Left forelimb (tissue), 1 donor: ENCODE measurements at places on chromosomes 4 and X.

- no peak for DNase-seq
These were observed 17.0 kb downstream of the XKRX start for GRCh38 chrX:100911731-100912130.

DNA sequence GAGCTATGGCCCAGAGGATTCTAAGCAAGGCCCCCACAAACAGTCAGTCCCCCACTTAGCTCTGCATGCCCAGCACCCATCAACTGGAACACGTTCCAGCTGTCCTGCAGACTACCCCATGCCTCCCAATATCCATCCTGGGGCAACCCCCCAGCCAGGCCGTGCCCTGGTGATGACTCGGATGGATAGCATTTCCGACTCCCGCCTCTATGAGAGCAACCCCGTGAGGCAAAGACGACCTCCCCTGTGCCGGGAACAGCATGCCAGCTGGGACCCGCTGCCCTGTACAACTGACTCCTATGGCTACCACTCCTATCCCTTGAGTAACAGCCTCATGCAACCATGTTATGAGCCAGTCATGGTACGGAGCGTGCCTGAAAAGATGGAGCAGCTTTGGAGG, 32.0 kb downstream of the LAS1L start:
- no peak for DNase-seq

DNA sequence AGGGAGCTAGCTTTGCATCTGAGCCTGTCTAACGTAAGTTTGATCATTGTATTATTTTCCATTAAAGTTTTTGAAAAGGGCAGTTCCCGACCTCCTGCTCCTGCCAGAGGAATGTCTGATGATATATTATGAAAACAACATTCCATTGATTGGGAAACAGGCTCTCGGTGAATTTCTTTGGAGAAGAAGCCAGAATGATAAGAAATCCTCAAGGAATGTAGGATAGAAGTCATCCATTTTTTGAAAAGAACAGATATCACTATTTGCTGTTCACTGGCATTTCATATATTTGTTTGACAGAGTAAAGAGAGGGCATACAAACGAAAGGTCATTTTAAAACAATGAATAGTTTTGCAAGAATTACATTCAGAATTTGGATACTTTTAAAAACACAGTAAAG, 781.0 kb upstream of the HTR2C start:
- DNase-seq: no peak

DNA sequence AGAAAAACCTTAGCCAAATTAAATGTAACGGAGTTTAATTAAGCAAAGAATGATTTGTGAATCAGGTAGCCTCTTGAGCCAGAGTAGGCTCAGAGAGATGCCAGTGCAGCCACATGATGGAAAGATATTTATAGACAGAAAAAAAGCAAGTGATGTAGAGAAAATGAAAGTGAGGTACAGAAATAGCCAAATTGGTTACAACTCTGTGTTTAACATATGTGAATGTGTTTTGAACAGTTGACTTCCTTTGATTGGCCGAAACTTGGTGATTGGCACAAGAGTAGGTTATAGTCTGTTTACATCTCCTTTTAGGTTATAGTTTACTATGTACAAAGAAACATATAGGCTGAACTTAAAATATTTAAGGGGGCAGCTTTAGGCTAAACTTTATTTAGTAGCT, 459.9 kb upstream of the BOD1L1 start:
- no peak for DNase-seq

- DNase-seq: no peak
These were observed 72.7 kb upstream of the LIMCH1 start for GRCh38 chr4:41465146-41465761.

- no peak for DNase-seq
These were observed 12.1 kb downstream of the HEPH start for GRCh38 chrX:66176134-66176533.

GRCh38 chrX:134883137-134883700, 107.6 kb upstream of the SMIM10 start:
- no peak for DNase-seq

GRCh38 chr4:61277785-61278760, 77.9 kb downstream of the ADGRL3 start:
- DNase-seq: no peak

GRCh38 chr4:25536564-25537320, 118.9 kb upstream of the SLC34A2 start:
- DNase-seq: no peak

- DNase-seq: no peak
These were observed 231.4 kb downstream of the QDPR start for GRCh38 chr4:17280261-17281018.

DNA sequence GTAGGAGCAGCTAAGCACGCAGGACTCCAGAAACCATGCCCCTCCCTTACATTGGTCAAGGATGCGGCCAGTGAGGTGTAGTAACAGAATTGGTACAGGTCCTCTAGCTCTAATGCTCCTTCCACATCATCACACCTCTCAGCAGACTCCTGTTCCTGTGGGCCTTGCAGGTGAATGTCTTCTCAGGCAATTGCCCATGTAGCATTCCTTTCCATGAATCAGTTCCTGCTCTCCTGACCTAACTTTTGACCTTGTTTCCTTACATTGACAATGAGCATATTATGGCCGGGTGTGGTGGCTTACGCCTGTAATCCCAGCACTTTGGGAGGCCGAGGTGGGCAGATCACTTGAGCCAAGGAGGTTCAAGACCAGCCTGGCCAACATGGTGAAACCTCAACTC, 31.3 kb downstream of the MAP7D3 start:
- DNase-seq: no peak

DNA sequence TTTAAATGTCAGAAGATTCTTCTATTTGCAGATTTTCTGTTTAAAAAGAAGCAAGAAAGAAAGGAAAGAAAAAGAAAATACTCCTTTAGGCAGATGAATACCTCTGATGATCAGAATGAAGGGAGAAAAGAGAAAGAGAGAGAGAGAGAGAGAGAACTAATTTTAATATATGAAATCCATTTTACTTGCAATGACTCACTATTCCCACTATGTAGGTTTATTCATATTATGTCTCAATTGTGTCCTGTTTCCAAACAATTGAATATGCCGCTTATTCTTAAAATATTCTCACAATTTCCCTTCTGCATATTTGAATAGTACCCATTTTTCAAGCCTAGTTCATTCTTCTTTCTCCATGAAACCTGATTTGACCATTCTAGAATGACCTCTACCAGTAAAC, 11.7 kb downstream of the MEPE start:
- DNase-seq: no peak

DNA sequence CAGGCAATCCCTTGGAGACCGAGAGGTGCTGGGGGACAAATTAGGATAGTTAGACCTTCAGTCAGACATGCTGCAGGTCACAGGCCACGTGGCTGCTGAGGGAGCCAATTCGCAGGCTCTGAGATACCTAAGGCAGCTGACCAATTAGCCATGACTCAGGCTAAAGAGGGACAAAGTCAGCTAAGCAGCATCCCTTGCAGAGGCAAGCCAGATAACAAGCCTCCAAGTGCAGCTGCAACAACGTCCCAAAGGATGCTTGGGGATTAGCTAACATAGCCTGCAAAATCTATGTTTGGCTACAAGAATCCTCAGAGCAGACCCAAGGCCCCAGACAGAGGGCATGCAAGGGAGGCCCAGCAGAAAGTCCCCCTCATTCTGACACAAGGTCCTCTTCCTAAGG, 93.5 kb downstream of the SEL1L3 start:
- no peak for DNase-seq

DNA sequence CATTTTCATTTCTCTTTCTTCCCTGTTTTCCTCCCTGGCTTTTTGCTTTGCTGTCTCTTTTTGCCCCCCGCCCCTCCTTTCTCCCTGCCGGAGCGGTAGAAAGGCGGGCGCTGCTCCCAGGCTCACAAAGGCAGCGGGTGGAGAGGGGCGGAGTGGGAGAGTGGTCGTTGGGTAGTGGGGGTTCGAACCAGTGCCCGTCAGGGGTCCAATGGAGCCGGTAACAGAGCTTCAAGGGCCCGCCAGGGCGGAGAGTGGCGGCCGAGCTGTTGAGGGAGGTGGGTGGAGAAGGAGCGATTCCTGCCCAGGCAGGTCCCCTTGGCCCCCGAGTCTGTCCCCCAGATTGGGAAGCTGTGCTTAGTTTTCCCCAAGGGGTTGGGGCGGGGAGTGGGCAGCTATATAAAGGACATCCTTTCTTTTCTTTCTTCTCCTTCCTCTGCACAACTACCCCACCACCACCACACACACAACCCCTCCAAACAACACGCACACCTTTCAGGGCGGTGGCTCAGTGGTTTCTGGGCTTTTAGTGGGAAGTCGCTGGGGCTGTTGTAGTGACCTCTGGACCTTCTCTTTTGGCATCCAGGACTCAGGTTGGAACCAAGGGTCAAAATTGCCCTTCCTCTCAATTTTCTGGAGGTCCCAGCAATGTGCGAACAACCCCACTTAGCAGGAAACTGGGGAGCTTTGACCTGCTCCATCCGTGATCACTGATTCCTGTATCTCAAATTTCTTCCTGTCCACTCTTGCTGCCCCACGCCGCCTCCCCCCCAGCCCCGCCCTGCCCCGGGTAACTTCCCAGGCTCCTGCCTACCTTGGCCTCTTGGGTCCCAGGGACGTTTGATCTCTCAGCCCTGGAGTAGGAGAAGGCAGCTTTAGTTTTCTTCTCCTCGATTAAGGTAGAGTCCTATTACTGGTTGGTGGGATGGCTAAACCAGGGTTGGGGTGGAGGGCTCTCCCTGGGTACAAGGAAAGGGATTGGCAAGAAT, 1.9 kb downstream of the EFNB1 start:
- no peak for DNase-seq

DNA sequence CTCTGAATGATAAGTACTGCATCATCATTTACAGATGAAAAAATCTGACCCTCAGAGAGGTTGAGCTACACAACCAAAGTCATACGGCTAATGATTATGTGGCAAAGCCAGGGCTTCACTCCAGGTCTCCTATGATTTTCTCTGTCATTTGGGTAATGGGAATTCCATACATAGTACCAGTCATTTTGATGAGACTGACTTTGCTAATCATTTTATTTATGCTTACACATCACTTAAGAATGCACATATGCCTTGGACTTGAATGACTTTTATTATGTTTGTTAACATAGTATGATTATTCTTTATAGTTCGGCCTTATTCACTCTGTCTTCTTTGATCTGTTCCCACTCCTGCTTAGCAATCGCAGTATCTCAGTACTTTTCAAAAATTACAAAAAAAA, 255.1 kb upstream of the GPRIN3 start:
- DNase-seq: no peak

- DNase-seq: no peak
These were observed 536.3 kb upstream of the HTR2C start for GRCh38 chrX:114047558-114047957.

DNA sequence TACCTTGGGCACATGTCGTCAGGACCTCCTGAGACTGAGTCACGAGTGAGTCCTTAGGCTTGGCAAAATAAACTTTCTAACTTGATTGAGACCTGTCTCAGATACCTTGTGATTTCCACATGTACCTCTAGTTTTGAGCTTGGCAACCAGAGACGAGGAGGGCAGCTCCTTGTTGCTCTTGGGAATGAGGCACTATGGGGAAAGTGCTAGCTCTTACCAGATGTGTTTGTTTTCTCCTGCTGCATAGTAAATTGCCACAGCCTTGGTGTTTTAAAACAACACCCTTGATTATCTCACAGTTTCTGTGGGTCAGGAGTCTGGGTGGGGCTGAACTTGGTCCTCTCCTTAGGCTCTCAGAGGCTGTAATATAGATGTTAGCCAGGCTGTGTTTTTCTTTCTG, 59.1 kb upstream of the MAML3 start:
- no peak for DNase-seq

GRCh38 chr4:181909368-181909767, 333.8 kb upstream of the TENM3 start:
- DNase-seq: no peak

GRCh38 chrX:140918398-140919038, 83.9 kb upstream of the SPANXB1 start:
- DNase-seq: no peak

GRCh38 chrX:97790850-97791249, 907.1 kb downstream of the RPA4 start:
- no peak for DNase-seq

- DNase-seq: no peak
These were observed 109.3 kb upstream of the KLHL13 start for GRCh38 chrX:118225711-118226428.

DNA sequence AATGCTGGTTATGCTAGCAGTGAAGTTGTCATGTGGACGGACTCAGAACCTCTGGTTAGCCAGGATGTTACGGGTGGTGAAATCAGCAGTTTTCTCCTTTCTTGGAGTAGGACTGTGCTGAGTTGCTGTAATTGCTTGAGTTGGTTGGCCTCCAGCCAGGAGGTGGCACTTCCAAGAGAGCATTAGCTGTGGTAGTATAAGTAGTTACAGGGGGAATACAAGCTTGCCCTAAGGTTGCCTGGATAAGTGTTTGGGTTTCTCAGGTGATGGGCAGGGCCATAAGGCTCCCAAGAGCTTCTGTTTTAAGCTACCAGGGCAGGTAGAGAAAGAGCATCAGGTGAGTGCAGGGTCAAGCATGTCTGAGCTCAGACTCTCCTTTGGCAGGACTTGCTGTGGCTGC, 103.0 kb downstream of the ZNF518B start:
- DNase-seq: no peak

- peak; percentile 90 for DNase-seq
These were observed 29.6 kb downstream of the TLR10 start for GRCh38 chr4:38752941-38753806.

GRCh38 chrX:1673337-1673736, 58.5 kb downstream of the ASMT start:
- no peak for DNase-seq

DNA sequence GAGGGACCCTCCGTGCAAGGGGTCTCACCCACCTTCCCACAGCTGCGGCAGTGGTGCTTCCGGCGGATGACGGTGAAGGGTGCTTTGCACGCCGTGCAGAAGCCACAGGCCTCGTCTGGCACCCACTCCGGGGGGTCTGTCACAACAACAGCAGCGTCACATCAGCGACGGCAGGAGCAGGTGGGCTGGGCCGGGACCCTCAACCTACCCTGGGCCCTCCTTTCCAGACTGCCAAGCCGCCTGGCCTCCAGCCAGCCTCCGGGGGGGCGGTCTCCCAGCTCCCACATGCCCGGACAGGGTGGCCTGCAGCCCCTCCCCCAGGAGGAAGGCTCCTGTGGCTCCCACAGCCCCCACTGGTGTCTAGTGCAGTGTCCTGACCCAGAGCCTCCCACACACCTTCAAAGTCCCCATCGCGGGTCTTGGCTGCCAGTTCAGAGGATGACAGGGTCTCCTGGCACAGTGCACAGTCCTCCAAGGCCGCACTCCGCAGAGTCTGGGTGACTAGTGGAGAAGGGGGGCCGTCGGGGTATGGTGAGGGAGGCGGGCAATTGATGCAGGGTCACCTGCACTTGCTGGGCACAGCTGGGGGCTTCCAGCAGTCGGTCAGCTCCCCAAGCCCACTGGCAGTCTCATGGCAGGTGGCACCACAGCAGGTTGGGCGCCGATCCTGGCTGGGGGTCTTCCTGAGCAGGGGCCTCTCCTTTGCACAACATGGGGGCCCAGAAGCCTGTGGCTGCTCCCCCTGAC, 9.5 kb upstream of the MXD4 start:
- no peak for DNase-seq

DNA sequence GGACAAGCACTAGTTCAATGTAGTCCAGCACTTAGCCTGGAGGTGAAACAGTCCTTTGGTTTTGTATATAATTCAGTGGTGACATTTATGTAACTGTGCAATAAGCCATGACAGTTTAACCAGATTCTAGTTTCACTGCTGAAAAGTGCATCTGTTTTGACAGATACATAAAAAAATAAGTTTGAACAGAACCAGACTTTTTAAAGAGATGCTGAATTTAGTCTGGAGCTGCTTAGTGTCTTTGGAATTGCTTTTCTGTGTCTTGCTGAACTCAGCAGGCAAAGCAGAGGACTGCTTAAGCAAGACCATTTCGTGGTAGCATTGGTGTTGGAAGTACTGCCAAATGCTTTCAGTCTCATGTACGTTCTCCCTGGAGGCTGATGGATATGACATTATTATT, 393.5 kb downstream of the MAPK10 start:
- no peak for DNase-seq
